ENCODE measurements at places on chromosomes 6 and 20.

DNA sequence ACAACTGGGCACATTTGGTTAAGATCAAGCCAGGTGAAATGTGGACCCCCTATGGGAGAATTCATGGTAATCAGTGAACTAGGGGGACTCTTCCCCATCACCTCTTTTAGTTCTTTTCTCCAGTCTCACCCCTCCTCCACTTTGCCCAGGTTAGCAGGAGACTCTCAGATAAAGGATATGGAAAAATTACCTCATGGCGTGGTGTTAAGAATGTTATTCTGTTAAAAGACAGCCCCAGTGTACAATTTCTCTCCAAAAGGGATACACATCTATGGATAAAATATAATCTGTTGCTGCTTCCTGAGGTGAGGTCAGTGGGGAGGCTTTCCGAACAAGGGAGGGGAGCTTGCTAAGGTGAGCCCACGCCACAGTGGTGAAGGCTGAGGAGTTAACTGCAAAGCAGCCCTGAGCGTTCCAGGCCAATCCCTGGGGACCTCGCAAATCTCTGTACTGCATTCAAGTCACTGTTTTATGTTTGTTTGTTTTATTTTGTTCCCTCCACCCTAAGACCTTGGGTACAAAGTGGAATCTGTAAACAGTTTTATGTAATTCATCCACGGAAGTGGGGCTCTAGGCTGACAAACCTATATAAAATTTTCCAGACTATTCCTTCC, 52.0 kb downstream of the ADGRF1 start:
- DNase-seq, result no peak

GRCh38 chr6:127762284-127762683, 138.6 kb downstream of the THEMIS start:
- no peak for DNase-seq

- no peak for DNase-seq
These were observed 173.2 kb downstream of the DOK5 start for GRCh38 chr20:54648421-54649142.

- DNase-seq, result no peak
These were observed 279.6 kb downstream of the ESR1 start for GRCh38 chr6:152087096-152087495.

DNA sequence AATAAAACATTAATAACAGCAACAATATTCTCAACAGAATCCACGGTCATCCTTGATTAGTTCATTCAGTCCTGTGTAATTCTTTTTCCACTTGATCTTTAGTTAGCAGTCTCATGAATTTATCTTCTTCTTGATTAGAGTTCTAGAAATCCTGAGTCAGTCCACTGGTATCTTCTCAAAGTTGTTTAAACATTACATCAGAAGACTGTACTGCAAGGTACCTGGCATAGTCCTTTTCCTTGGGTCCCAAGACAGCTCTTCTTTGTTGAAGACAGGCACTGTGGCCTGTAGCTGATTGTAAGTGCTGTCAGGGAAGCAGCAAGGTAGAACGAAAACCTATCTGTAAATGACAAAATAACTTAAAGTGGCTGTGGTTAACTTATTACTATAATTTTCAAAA, 11.8 kb downstream of the MAP3K4 start:
- DNase-seq, result no peak

- no peak for DNase-seq
These were observed 324.7 kb upstream of the JARID2 start for GRCh38 chr6:14921170-14921569.

DNA sequence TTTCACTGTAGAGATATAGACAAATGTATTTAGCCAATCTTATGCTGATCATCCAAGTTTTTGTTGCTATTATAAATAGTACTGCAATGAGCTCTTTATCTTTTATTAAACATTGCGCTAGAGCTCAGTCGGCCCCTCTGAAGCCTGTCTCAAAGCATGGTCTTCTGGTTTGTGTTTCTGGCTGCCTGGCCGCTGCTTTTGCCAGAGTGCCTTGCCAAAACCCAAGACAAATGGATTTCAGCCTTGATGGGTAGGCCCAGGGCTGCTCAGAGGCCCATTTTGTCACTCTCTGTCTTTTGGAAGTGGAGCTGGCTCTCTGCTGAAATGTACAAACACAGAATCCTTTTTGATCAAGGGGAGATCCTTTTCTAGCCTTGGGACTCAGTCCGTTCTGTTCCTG, 102.9 kb upstream of the KCNG1 start:
- DNase-seq, result no peak

GRCh38 chr6:102488729-102489128, 1095.2 kb downstream of the GRIK2 start:
- no peak for DNase-seq

- DNase-seq, result no peak
These were observed 24.5 kb downstream of the ACSS1 start for GRCh38 chr20:25033265-25033923.

Measured in thymus (tissue), 14 donors.